ENCODE measurements at places on chromosomes 7 and 10. TPM values are rescaled to one million over a fixed set of nuclear protein-coding genes. Genes with fewer than 3 reads are reported as not detected.

- H3K27me3 ChIP-seq, result no peaks in the 10 kb centered on the region
- peaks cover 65% of the 10 kb centered on the region for H3K4me1 ChIP-seq
- H3K36me3 ChIP-seq, result no peaks in the 10 kb centered on the region
- H3K4me3 ChIP-seq, result no peak overlapping the region
- DNase-seq, result no peak
- no peak overlapping the region for H3K27ac ChIP-seq
Observed at GRCh38 chr7:28626624-28627262, 214.4 kb downstream of the CREB5 start.

DNA sequence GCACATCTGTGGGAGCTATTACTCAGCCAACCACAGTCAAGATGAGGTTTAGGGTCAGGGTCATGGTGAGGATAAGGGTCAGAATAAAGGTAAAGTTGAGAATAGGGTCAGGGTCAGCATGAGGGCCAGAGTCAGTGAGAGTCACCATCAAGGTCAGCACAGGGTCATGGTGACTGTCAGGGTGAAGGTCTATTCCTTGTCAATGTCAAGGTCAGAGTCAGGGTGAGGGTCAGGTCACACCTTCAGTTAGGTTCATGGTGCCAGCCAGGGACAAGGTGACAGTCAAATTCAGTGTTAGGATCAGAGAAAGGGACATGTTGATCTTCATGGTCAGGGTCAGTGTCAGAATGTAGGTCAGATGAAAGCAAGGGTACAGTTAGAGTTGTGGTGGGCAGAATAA lies 14.1 kb downstream of the MRPS24 start:
- no peak for DNase-seq
- H3K4me1 ChIP-seq, result no peaks in the 10 kb centered on the region
- no peak overlapping the region for H3K4me3 ChIP-seq
- no peaks in the 10 kb centered on the region for H3K36me3 ChIP-seq
- H3K27ac ChIP-seq, result no peak overlapping the region

DNA sequence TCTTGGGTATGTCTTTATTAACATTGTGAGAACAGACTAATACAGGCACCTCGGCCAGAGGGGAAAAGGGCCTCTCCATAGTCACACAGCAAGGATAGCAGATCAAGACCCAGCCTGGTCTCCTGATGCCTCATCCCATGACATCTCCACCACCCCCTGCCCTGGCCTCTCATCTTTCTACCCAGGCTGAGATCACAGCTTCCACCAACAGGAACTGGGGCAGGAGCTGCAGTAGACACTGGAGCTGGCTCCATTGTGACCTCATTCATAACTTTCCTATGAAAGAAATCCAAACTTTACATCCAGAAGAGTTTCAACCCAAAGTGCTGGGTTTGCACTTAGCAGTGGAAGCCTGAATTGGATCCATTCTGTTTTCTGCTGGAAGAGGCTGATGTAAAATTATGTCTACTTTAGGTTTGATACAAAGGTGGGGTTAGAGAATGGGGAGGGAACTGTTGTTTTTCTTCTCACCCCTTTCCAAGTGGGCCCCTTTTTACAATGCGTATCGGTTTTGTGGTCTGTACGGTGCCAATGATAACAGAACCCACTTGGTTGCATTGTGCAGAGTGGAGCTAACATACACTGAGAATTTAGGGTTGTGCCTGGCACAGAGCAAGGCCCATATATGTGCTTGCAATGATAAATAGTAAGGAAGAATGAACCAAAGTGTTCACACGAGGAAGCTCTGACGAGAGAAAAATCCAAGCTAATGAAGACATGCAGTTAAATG lies 28.6 kb upstream of the INSIG1 start:
- no peak overlapping the region for H3K27ac ChIP-seq
- H3K36me3 ChIP-seq, result no peaks in the 10 kb centered on the region
- no peak overlapping the region for H3K4me3 ChIP-seq
- no peak for DNase-seq
- H3K27me3 ChIP-seq, result no peaks in the 10 kb centered on the region
- H3K4me1 ChIP-seq, result no peaks in the 10 kb centered on the region

PNLIP gene
- 2.3 TPM for total RNA-seq

GRCh38 chr10:63554657-63555056 lies 33.5 kb downstream of the REEP3 start:
- H3K36me3 ChIP-seq, result no peaks in the 10 kb centered on the region
- H3K4me3 ChIP-seq, result no peak overlapping the region
- peaks cover 20% of the 10 kb centered on the region for H3K4me1 ChIP-seq
- DNase-seq, result no peak
- no peak overlapping the region for H3K27ac ChIP-seq
- no peaks in the 10 kb centered on the region for H3K27me3 ChIP-seq

DNA sequence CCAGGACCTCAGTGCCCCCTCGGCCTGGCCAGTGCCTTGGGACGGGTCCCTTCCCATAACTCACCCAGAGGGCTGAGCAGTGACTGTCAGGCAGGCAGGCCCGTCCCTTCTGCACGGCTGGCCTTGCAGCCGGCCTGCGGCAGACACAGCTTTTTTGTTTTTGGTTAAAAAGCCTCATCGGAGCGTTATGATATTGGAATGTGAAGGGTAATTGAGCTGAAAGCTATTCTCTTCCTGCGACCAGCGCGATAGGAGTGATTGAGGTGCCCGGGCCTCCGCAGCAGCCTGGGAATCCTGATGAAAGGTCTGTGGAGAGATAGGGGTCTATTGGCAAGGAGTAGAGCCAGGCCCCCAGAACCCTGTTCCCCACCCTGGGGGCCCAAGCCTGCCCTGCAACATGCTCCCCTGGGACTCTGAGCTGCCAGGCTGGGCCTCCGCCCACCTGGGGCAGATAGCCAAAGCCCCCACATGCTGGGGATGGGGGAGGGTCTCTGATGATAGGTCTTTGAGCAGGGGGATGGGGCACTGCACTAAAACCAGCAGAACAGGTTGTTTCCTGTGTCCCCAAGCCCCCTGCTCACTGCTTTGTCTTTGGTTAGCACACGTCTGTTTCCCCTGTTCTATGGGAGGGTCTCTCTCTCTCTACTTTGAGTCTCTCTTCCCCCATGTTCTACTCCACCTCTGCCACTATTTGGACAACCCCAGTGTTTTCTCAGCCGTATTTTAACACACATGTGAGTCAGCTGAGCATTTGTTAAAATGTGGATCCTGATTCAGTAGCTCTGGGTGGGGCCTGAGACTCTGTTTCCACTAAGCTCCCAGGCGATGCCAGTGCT lies 131.9 kb downstream of the CDH23 start:
- DNase-seq, result no peak
- peaks cover under 1% of the 10 kb centered on the region for H3K4me1 ChIP-seq
- no peaks in the 10 kb centered on the region for H3K27me3 ChIP-seq
- H3K4me3 ChIP-seq, result no peak overlapping the region
- H3K27ac ChIP-seq, result no peak overlapping the region
- H3K36me3 ChIP-seq, result no peaks in the 10 kb centered on the region

DNA sequence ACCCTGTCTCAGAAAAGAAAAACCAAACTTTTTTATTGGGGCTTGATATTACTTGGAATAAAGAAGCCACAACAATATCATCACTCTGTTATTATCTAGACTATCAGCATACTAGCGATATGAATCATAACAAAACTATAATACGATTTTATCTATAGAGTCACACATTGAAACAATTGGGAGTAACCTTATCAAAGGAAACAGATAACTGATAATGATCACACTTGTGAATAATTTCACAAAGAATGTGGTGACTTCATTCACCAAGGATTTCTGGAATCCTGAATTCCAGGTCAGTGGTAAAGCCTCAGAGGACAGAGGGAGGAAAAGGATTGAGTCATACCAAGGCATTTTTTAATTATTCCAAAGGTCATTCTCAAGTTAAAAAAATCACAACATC lies 32.1 kb upstream of the NMT2 start:
- no peaks in the 10 kb centered on the region for H3K36me3 ChIP-seq
- H3K27ac ChIP-seq, result no peak overlapping the region
- no peaks in the 10 kb centered on the region for H3K27me3 ChIP-seq
- peaks cover 10% of the 10 kb centered on the region for H3K4me1 ChIP-seq
- no peak overlapping the region for H3K4me3 ChIP-seq
- DNase-seq, result no peak

AKR1D1 gene
- total RNA-seq, result not detected

THSD7A gene
- total RNA-seq, result 1.6 TPM

DNA sequence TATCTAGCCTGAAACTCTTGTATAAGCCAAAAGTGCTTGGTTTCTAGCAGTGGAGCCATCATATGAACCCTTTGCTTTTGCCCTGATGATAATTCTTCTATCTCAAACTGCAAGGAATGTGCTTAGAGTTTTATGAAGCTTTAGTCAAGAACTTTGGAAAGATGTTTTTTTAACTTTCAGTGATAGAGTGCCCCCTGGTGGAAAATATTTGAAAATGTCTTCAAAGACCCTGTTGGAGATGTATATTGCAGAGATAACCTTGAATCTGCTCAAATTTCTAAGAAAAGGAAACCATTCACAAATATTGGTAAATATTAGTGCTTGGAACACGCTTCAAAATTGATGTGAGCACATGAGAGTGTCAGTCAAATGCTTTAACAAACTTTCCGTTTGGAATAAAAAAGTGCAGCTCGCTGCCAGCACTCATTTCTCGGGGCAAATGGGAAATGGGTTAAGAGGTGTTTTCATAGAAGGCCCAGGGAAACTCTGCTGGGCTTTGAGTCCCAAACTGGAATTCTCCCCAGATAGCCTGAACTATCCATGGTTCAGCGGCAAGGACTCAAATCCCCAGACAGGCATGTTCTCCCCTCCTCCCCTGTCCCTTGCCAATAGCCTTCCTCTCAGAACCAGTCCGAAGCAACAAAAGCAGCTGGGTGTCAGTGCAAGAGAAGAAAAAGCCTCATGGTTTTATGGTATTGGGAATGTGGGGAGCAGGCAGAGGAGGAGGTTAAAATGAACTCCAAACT lies 129.3 kb downstream of the MYOF start:
- peaks cover 72% of the 10 kb centered on the region for H3K36me3 ChIP-seq
- no peak for DNase-seq
- no peak overlapping the region for H3K27ac ChIP-seq
- no peaks in the 10 kb centered on the region for H3K4me1 ChIP-seq
- no peaks in the 10 kb centered on the region for H3K27me3 ChIP-seq

DNA sequence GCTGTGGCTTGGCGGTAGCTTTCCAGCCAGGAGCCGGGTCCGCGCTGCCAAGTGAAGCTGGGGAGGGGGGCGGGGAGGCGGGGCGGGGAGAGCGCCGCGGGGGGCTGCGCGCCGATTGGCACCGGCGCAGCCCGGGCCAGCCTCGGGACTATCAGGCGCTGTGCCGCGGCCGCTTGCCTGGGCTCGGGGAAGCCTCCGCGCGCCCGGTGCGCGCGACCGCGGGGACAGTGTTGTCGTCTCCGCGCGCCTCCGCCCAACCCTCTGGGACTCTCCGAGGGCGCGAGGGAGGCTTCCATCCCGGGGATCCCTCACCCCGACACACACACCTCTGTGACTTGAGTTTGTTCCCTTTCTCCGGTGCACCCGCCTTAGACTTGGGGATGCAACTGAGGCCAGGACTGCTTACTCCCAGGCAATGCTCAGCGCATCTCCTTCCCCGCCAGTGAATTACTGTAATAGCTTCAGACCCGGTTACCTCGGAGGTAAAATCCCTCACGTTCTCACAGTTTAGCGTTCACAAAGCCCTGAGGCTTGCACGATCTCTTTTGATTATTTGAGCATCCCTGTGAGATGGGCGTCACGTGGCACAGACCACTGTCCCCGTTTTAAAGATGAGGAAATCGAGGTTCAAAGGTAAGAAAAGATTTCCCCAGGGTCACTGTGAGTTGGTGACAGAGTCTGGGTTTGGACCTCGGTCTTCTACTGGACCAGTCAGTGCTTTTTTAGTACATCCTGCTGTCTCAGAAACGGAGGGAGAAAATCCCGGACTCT lies at the start of gene NKX1-2:
TSS of gene NKX1-2 (minus strand) at position 24 of the 771 bp plus-strand sequence. CDS start 92 bp downstream, outside the sequence.
- no peaks in the 10 kb centered on the region for H3K36me3 ChIP-seq
- no peak within 1 kb of the TSS for H3K27ac ChIP-seq
- peaks cover 8% of the 10 kb centered on the region for H3K4me1 ChIP-seq
- no peak for DNase-seq
- H3K4me3 ChIP-seq, result no peak within 1 kb of the TSS

SAMD9L gene
- 5.4 TPM for total RNA-seq

DNA sequence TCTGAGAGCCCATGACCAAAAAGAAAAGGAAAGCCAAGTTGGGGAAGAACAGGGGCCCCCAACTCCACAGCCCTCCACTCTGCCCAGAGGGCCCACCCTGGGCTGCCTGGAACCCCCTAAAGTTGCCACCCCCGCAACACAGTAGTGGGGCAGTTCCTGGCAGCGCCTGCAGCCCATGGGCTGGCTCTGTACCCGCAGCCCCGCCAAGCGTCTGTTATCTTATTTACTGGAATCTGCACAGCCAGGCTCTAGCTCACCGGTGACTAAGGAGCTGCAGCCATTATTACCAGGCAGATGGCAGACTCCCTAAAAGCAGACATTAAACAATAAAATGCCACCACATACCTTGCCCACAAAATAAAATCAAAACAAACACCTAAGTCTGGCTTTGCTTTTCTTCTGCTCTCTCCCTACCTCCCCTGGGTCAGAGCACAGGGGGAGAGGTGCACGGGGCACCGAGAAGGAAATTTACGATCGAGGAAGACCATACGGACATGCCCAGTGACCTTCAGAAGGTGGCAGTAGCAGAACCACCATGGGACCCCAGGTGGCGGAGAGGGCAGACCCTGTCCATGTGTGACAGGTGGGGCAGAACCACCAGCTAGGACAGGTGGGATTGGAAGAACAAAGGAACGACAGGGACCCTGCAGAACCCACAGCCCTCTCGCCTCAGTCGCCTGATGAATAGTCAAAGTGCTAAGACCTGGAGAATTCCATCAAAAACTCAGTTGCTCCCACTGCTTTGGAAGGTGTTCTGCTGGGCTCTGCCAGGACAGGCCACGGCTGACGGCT lies 66.3 kb downstream of the PRKAG2 start:
- no peaks in the 10 kb centered on the region for H3K36me3 ChIP-seq
- H3K27me3 ChIP-seq, result no peaks in the 10 kb centered on the region

GRCh38 chr10:78995987-78996791 lies 72.6 kb upstream of the ZMIZ1 start:
- H3K27ac ChIP-seq, result no peak overlapping the region
- no peaks in the 10 kb centered on the region for H3K27me3 ChIP-seq

SEC61A2 gene
- 10.6 TPM for total RNA-seq

DNA sequence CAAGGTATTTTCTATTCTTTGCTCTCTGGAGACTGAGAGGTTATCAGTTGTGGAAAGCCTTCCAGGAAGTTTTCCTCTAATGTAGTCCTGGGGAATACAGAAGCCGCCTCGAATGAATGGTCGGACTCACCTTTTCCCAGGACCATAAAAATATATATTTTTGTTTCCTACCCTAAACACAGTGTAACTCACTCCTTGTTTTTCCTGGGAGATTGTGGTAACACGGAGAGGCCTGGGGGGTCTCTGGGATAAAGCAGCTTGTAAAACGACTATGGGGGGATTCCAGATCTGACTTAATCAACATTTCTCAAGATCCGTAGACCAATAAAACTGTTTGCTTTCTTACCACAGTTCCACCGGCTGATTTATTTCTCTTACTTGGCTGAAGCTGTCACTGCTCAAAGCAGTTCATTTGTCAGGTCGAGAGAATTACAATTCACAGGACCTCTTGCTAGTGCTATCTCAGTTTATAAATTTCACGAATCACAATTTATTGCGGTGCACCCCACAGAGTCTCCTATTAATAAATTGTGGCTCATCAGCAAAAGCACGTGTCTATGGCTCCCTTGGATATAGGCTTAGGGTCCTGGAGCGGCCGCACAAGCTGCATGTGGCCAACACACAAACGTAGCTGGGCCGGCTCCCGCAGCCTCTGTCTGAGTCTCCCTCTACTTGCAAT lies 176.3 kb upstream of the BMPER start:
- H3K27ac ChIP-seq, result no peak overlapping the region
- H3K4me1 ChIP-seq, result peaks cover 7% of the 10 kb centered on the region
- no peak for DNase-seq
- H3K36me3 ChIP-seq, result no peaks in the 10 kb centered on the region
- no peaks in the 10 kb centered on the region for H3K27me3 ChIP-seq
- no peak overlapping the region for H3K4me3 ChIP-seq

GRCh38 chr7:90816511-90817142 lies 220.5 kb downstream of the CDK14 start:
- DNase-seq, result no peak
- no peak overlapping the region for H3K4me3 ChIP-seq
- H3K27ac ChIP-seq, result peak overlapping the region; percentile 4
- no peaks in the 10 kb centered on the region for H3K36me3 ChIP-seq
- no peaks in the 10 kb centered on the region for H3K27me3 ChIP-seq

All from heart left ventricle (tissue), 16 donors.